ENCODE measurements at places on chromosomes 7 and 10.

GRCh38 chr10:35723059-35723458 lies 81.0 kb upstream of the FZD8 start:
- no peak for DNase-seq

- DNase-seq: no peak
These were observed 51.0 kb downstream of the ORC5 start for GRCh38 chr7:104156842-104157277.

GRCh38 chr7:108408296-108408991 lies 47.8 kb downstream of the NRCAM start:
- no peak for DNase-seq

DNA sequence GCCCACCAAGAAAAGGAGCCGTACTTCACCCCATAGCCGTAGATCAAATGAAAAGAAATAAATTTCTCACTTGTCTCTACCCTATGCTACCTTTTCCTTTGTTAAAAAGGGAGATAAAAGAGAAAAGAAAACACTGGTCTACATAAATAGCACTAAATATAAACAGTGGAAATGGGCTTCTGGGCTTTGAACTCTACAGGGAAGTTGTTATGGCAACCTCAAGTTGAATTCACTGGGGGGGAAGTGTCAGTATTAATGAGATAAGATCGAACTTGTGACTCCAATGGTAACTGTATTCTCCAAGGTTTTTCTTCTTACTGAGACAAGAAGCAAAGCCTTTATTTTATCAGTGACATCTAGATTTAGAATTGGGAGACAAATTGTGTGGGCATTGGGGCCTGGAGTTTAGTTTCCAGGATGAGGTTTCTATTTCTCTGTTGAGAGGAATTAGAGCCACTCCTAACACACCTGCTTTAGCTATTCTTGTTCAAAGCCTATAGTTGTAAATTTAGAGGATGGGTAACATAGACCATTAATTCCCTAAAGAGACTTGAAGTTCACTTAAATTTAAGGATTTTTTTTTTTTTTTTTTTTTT lies 604.3 kb upstream of the GALNT17 start:
- no peak for DNase-seq

DNA sequence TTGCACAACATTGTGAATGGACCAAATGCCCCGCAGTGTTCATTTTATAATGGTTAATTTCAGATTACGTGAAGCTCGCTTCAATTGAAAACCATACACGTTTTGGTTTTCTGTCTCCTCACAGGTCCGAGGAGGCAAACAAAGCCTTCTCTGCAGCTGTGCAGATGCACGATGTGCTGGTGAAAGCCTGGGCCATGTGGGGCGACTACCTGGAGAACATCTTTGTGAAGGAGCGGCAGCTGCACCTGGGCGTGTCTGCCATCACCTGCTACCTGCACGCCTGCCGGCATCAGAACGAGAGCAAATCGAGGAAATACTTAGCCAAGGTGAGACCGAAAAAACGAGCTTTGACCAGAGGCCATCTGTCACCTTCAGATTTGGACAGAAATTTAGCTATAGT lies 110.3 kb downstream of the TRRAP start:
- no peak for DNase-seq

- no peak for DNase-seq
These were observed 139.0 kb downstream of the PAXIP1 start for GRCh38 chr7:154863766-154864522.

GRCh38 chr10:100670828-100671479 lies 74.4 kb upstream of the PAX2 start:
- peak; percentile 58 for DNase-seq

GRCh38 chr7:100867040-100867775 lies at the start of gene TRIP6:
TRIP6 (plus strand) TSS chr7:100867387; CDS start chr7:100867498, 111 bp downstream.
- peak; percentile 68 for DNase-seq

- no peak for DNase-seq
These were observed 70.4 kb downstream of the FAM171A1 start for GRCh38 chr10:15300697-15301096.

DNA sequence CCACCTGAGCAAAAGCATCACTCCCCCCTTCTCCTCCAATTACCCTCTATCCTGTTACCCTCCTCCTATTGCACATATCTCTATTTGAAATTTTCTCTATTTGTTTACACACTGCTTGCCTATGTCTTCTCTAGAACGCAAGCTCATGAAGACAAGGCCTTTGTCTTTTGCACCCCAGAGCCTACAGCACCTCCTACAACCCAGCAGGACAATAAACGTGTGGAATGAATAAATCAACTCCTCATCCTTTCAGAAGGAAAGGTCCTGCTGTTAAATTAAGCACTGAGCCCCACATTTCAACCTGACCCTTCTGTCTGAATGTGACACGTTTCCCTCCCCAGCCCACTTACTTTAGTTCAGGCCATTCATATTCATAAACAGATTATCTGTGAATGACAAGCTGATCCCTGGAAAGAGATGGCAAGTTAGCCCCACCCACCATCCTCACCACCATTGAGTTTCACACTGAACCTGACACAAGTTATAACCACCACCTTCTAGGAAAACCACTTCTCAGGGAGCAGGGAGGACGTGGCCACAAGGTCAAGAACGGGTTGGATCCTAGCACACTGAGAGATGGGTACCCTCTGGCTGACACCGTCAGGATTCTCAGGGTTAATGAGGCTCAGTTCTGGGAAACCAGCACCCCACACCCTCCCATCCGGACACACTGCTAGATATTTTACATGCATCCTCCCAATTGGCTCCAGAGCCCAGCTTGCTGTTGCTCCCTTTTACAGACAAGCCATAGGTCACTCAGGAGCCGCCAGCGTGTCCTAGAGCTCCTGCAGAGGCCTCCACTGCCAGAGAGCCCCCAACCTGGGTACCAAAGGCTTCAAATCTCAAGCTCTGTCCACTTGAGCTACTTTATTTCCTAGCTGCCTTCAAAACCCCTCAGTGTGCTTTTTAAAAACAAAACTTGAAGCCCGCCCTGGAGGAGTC lies 934 bp downstream of the PRTFDC1 start:
- DNase-seq: peak; percentile 18

- no peak for DNase-seq
These were observed 806.6 kb upstream of the GHITM start for GRCh38 chr10:83332690-83333089.

DNA sequence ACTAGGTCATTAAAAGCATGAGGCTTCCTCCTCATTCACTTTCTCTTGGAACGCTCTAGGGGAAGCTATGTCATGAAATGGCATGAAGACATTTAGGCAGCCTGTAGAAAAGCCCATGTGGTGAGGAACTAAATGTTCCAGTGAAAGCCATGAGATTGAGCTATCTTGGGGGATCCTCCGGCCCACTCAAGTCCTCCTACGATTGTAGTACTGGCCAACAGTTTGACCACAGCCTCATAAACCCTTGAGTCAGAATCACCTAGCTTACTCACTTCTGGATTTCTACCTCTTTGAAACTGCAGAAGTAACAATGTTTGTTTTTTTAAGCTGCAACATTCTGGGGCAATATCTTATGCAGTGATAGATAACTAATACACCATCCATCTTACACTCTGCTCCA lies 605.1 kb downstream of the SORCS1 start:
- no peak for DNase-seq

GRCh38 chr10:47438857-47439474 lies 44.9 kb downstream of the ANXA8 start:
- no peak for DNase-seq

DNA sequence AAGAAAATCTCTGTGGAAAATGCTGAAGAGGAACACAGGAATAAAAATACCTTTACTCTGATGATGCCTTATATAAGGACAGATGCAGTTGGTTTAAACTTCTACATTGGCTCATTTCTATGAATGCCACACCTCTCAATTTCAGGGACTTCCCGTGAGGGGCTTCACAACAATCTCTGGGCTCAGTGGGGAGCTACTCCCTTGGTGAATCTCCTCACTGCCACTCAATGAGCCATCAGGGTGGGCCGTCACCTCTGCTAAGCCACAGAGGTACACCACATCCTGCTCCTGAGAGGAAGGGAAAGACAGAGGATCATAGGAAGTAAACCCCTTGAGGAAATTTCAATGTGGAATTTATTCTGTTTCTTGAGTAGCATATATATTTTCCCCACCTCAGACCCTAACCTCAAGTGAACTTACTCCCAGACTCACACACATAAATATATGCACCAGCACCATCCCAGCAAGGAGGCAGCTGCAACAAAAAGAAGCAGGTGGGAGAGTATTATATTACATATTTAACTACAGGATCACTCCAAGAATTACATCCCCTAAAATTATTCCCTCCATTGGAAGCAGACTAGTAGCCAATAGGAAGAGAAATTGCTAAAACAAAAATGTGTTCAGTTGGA lies 63.3 kb upstream of the PRSS1 start:
- DNase-seq: no peak

DNA sequence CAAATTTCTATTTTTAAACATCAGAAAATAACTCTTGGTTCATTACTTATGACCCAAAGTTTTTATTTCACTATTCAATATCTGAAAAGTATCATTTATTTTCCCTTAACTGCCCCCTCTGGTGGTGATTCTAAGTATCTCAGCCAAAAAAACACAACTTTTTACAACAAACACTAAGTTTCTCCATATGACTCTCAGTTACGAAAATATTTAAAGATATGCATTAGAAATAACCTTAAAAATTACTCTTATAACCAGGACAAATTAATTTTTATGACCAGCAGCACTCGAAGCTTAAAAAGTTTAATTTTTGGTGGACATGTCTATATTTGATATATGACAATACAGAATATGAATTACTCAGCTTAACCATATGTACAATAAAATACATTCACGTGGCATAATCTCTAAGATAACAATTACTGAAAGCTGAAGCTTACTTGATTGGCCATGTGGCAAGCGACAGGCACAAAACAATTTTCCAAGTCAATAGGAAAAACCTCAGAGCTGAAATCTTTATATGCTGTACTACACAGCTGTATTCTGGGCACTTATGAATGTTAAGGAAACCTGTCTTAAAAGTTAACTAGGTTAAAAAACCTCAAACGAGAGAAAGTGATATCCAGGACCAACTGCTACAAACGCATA lies 2.3 kb downstream of the HNRNPA2B1 start:
- DNase-seq: no peak

DNA sequence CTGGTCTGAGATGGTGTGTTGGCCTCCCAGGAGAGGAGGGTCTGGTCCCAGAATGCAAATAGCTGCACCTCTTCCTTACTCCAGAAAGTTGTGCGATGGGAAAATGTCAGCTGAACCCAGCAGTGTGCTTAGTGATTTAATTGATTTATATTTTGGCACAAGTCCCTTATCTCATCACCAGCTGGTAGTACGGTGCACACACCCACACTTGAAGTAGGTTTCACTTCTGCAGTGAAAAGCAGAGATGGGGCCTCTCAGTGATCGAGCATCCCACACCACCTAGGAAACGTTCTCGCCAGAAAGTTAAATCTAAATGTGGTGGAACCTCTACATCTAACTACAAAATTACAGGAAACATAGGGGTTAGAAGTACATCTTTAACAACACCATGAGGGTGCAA lies 80.4 kb downstream of the UBE3C start:
- DNase-seq: no peak

Data from CD4-positive, alpha-beta T cell treated with Interleukin-6 for 4 hours (primary cell).